Fibroblast of skin of scalp (primary cell): ENCODE measurements at places on chromosomes 1 and 21.

DNA sequence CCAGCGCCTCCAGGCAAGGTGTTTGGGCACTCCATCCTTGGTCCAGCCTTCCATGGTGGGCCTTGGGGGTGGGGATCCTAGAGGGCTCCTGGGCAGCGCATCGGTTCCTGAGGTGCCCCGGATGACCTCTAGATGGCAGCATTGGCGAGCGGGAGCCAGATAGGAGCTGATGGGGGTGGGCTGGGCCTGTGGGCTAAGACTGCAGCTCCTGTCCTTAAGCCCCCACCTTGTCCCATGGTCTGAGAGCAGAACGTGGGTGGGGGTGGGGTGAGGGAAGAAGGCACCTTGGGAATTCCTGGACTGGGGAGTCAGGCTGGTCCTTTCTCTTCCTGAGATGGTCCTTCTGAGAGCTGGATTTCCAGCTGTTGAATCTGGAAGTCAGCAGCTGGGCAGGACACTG is 93.4 kb upstream of the CSF3R start:
- DNase-seq: peak; percentile 51

DNA sequence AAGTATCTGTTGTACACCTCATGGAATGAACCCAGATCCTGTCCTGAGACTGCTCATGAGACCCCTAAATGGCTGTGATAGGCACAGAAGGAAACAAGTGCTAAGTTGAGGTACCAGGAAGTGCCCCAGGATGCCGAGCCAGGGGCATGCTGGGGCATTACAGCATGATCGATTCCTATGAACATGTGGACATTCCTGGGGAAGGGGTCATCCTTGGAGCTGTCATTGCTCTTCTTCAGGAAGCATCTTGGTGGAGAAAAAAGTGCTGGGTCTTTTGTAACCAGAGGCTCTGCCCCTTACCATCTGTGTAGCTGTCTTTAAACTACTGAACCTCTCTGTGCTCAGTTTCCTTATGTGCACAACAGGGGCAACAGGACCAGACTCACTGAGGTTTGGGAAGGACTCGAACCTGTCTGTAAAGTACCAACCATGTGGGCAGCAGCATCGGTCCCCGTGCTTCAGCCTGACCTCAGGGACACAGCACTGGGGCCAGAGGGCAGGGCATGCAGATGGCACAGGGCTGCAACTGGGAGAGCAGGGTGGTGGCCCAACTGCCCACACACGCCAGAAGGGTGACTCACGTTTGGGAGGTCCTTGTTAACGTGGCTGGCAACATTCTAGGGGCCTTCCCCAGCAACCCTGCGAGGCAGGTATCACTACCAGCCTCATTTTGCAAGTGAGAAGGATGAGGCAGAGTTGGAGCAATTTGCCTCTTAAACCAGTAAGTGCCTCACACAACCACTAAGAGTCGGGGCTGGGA is 142.3 kb upstream of the EDN2 start:
- DNase-seq: peak; percentile 45

GRCh38 chr1:75785320-75785982 is 605 bp upstream of the RABGGTB start:
- no peak for DNase-seq

GRCh38 chr1:185365951-185366350 is 48.9 kb upstream of the IVNS1ABP start:
- DNase-seq: no peak

- peak; percentile 68 for DNase-seq
These were observed 501.3 kb downstream of the NUF2 start for GRCh38 chr1:163823017-163823416.

DNA sequence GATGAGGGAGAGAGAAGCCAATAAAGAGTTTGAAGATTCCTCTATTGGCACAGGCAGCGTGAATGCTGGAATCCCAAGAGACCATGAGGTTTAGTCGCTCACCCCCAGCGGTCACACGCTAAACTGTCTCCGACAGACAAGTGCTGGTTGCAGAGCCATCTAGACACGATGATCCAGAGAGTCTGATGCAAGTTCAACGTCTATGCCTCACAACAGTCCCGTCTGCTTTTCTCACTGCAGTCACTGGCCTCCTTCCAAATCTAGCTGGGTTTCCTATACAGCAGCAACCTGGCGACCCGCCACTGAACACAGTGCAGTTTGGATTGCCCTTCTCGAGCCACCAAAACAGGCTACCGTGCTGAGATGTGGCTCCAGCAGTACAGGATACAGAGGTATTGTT is 98.6 kb upstream of the KRTAP19-8 start:
- peak; percentile 94 for DNase-seq

DNA sequence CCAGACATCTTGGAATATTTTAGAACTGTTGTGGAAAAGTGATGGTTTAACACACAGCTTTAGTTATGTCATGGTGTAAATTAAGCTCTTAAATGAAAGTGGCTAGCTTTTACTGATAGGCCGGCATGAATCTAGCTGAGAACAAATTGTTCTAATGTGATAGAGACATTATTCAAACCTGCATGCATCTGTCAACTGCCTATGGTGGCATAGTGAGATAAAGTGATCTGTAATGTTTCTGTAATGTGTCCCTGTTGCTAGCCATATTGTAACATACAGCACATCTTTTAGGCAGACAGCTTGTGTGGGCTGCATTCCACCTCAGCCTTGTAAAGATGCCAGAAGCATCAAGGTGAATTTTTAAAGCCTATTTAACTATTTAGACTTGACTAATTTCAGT is 16.0 kb downstream of the LRIG2 start:
- DNase-seq: no peak

DNA sequence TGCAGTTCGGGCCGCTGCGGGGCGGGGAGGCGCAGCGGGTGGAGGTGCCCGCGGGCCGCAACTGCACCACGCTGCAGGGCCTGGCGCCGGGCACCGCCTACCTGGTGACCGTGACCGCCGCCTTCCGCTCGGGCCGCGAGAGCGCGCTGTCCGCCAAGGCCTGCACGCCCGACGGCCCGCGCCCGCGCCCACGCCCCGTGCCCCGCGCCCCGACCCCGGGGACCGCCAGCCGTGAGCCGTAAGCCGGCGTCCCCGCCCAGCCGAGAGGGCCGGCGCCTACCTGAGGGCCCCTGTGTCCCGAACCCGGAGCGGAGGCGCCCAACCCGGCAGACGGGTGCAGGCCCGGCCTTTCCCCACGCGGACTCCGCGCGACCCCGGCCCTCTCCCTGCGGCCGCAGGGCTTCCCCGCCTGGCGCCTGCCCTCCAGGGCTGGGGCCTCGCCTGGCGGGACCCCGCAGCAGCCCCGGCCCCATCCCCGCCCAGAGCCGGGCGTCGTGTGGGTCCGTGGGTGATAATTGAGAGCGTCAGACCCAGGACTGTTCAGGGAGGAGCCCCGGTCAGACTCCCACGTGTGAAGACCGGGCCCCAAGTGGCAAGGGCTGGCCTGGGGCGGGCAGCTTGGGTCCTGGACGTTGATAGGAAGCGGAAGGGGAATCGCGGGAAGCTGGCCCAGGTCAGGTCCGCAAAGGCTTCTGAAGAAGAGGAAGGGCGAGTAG is 4.2 kb downstream of the VWA1 start:
- no peak for DNase-seq

- peak; percentile 81 for DNase-seq
These were observed 142.5 kb downstream of the TIAM1 start for GRCh38 chr21:31201548-31201947.

GRCh38 chr1:93304716-93305138 is 41.0 kb upstream of the DR1 start:
- DNase-seq: peak; percentile 66

GRCh38 chr1:154819628-154820590 is 50.2 kb downstream of the KCNN3 start:
- DNase-seq: no peak

GRCh38 chr1:54459726-54460191 is 53.6 kb upstream of the SSBP3 start:
- peak; percentile 36 for DNase-seq

DNA sequence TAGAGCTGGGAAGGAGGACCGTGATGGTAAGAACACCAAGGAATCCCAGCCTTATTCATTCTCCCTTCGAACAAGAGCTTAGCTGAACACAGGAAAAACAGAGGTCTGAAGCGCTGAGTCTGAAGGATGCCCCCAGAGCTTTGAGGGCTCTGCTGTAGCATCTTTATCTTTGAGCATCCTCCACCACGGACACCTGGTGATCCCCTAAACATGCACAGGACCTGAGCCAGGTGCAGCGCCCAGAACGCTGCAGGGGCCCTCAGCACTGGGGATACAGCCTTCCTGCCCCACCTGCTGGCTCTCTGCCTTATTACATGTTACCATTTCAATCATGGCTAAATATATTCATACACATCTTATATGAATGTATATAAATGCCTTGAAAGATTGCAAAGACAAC is 7.7 kb upstream of the GPATCH4 start:
- DNase-seq: peak; percentile 17

DNA sequence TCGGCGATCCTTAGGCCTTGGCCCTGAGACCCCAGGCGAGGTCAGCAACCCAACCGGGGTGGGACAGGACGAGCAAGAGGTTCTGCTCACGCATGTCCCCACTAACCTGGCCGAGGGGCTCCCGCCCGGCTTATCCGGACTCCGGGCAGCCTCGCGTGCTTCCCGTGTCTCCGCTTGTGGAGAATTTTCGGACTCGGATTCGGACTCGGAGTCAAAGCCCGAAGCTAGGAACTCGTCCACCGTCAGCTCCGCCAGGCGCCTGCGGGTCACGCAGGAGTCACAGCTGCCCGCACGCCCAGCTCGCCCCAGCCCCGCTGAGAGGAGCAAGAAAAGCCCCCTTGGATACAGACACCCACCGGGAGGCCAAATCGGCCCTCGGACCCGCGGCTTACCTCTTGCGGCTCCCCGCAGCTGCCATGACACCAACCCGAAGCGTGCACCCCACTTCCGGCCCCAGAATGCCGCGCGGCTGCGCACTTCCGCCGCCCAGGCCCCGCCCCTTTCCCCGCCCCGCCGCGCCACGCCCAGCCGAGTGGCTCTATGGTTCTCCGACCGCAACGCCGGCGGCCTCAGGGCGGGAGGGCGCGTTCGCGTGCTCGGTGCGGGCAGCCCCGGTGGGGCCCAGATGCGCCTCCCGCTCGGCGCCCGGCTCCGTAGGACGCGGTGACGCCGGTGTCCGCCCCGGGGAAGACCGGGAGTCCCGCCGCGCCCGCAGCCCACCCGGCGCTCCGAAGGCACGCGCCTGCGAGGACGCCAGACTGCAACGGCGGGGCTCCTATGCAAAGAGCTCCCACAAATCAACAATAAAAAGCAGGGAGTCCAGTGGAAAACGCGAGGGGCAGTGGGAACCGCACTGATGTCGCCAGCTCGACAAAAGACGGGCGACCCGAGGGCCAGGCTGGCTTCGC is at the start of gene NOC2L:
TSS of gene NOC2L (minus strand) at position 434 of the 908 bp plus-strand sequence. CDS start at position 418, 16 bp downstream.
- DNase-seq: peak; percentile 89

- DNase-seq: no peak
These were observed 32.3 kb upstream of the ZNF648 start for GRCh38 chr1:182093781-182094180.

DNA sequence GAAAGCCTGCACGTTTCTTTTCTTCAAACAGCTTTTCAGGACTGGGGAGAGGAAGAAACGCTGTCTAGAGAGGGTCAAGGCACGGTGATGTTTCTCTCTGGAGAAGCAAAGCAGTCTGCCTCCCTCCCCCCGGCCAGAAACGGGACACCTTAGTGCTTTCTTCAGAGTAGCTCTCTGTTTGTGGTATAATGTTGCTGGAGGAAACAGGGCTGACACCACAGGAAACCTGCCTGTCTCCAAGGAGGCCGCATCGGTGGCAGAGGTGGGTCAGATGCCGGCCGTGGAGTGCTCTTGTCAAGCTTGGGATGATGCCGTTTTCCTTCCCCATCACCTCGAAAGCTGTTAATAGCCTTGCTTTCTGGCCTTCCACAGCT is 139.4 kb downstream of the DHRS3 start:
- no peak for DNase-seq

DNA sequence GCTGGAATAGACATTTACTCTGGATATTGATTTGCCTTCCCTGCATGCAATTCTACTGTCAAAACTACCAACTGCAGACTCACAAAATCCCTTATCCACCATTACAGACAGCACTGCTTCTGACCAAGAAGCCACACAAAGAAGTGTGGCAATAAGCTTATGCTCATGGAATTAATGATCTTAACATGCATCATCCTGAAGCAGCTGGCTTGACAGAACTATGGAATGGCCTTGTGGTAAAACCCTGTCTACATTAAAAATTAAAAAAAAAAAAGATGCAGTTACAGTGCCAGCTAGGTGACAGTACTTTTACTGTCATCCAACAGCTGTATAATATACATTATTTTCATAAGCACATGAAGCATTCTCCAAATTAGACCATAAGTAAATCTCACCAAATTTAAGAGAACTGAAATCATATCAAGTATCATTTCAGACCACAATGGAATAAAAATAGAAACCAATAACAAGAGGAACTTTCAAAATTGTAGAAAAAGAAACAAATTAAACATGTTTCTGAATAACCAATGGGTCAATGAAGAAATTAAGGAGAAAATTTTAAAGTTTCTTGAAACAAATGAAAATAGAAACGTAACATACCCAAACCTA is 70.7 kb downstream of the SCMH1 start:
- DNase-seq: no peak

GRCh38 chr1:41758904-41759548 is 159.7 kb downstream of the HIVEP3 start:
- DNase-seq: peak; percentile 90

GRCh38 chr1:16243215-16243610 is 6.2 kb upstream of the CPLANE2 start:
- no peak for DNase-seq

- peak; percentile 55 for DNase-seq
These were observed 80.0 kb downstream of the NDUFS5 start for GRCh38 chr1:39105841-39106765.

DNA sequence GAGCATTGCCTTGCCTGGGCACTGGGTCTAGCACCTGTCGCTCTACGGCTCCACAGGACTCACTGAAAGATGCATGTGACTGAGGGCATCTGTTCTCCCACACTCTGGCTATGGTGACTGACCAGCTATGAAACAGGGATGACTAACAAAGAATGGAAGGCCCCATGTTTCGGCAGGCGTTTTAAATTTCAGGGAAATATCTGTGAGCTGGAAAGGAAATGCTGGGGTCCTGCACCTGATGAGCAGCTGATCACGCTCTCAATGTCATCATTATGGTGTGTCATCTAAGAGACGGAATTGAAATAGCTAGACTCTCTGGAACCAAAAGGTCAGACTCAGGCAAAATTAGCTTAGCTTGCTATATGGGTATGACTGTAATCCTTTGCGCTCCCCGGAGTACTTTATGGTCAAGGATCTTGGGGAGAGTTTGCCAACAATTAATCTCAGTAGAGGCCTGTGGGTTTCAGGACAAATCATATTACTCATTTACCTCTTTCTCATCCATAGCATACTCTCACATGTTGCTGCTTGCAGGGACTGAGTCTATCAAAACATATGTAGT is 24.5 kb upstream of the PALMD start:
- DNase-seq: no peak
